Activated CD4-positive, alpha-beta T cell treated with anti-CD3 and anti-CD28 coated beads, Interleukin-2, Interleukin-6, amounts not matched to agents 100 ng/mL and 50 ng/mL, durations not matched to agents 16 hours and 8 hours (primary cell): ENCODE measurements at places on chromosomes 16 and 17.

DNA sequence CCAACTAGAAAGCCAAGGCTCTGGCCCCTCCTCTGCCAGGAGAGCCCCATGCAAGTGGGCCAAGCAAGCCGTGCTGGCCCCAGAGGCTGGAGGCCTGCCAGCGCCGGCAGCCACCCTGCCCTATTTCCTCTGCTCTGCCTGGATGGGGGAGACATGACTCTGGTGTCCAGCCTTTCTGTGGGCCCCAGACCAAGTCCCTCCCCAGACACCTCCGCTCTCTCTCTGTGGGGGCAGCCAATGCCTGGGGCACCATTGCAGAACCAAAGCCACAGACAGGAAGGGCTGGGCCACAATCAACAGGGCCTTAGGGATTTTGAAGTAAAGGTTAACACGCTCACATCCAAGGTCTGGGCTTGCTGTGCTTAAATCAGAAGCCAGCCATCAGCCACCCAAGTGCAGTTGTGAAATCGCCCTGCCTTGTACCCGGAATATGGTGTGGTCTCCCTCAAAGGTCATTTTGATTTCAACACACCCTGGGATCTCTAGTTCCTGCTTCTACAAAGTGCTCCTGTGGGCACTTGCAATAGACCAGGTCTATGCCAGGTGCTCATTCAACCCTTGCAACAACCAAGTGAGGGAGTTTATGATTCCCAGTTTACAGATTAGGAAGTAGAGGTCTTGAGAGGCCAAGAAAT is 63.5 kb upstream of the TEX2 start:
- DNase-seq = no peak

GRCh38 chr17:4949321-4950074 is 1.2 kb upstream of the PFN1 start:
- DNase-seq = peak; percentile 90

- DNase-seq = peak; percentile 77
These were observed 163.4 kb upstream of the CIBAR2 start for GRCh38 chr16:85275533-85276249.

- no peak for DNase-seq
These were observed 31.6 kb upstream of the CDH15 start for GRCh38 chr16:89139907-89140361.

DNA sequence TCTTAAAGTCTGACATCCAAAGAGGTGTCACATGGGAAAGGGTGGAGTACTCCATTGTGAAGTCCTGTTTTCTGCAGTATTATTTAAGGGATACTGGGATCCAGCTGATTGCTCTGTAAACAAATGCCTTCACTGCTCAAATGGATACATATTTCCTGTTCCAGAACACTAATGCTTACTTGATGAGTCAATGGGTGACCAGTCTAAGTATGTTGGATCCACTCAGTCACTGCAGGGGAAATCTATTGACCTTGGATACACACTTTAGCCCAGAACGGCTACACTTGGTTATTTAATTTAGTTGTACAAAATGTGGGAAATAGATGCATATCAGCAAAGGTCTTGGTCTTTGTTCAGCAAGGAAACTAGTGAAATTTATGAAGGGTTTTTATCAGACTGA is 261.4 kb downstream of the MAP2K4 start:
- DNase-seq = no peak

DNA sequence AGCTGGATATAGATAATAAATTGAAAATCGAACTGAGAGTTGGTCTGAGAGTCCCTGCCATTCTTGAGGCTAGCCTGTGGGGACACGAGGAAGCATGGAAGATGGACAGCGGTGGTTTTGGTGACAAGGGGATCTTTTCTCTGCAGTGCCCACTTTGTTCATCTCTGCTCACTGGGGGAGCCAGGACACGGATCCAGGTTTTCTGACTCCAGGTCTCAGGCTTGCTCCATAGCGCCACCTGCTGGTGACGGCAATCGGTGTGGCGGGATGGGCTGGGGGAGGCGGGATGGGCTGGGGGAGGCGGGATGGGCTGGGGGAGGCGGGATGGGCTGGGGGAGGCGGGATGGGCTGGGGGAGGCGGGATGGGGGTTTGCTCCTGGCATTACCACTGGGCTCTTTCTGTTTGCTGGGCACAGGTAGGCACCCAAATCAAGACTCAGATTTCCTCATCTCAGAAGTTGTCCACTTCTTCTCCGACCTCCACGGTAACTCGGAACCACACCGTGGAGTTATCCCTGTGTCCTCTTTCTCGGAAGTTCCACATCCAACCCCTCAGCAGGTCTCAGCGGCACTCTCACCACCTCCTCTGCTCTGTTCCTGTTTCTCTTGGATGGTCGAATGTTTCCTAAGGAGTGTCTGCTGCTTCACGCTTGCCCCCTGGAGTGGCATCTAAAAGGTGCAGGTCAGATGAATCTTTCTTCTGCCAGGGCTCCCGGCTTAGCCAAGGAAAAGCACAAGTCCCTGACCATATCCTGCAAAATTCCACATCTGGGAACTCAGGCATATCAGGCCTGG is 142.4 kb downstream of the CYLD start:
- DNase-seq = peak; percentile 42

DNA sequence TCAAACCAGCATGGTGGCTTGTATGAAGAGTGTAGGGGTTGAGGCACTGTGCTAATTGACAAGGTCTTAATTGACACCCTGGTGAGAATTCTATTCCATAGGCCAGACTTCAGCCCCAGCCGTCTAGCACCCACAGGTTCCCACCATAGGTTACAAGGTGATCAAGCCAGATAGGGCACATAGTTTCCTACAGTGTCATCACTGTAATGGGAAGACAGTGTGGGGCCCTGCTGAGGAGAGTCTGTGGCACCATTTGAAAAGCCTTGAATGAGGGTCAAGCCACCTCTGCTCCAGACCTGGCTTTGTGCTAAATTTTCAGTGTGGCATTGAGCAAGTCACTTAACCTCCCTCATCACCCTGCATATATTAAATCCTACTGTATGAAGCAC is 36.2 kb downstream of the YPEL2 start:
- DNase-seq = no peak

GRCh38 chr17:44331249-44331760 is 6.7 kb upstream of the SLC25A39 start:
- DNase-seq = peak; percentile 89

- peak; percentile 59 for DNase-seq
These were observed 25.0 kb downstream of the MRC2 start for GRCh38 chr17:62652251-62653001.
